ENCODE measurements at places on chromosomes 13 and 19.

DNA sequence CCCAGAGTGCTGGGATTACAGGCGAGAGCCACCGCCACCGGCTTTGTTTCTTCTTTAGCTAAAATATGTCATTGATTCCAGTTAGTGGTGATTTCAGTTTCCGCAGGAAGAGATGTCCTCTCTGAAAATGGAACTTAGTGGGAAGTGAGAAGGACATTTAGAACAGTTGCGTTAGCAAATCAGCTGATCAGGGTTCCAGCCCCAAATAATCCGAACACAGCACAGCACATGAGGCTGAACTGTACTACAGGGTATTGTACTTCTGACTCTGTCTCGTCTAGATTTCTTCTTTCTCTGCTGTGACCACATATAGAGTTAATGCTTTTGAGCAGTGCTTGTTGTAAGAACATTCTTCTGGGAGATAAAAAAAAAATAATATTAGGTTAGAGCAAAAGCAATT, 314.4 kb downstream of the MYO16 start:
- no peak for DNase-seq

DNA sequence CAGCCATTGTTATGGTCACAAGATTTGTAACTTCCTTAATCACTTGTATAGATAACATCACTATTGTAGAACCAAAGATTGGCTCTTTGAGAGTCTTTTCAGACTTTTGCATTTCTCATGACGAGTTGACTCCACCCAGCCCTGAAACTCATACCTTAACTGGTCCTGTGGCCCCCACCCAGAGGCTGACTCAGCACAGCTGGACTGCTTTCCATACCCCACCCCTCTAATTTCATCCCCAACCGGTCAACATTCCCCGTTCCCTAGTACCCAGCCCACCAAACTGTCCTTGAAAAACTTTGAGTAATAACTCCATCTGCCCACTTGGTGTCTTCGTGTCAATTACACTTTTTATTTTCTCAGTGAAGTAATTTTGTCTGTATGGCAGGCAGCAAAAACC, 32.1 kb upstream of the SLITRK1 start:
- no peak for DNase-seq

DNA sequence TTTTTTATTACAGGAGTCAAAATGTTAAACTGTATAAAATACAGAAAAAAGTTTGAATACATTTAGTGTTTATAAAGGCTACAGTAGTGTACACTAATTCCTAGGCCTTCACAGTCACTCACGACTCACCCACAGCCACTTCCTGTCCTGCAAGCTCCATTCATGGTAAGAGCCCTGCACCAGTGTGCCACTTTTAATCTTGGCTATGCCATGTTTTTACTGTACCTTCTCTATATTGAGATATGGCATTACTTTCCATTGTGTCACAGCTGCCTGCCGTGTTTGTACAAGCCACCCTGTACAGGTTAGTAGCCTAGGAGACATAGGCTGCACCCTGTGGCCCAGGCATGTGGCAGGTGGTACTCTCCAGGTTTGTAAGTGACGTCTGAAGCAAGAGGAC, 32.1 kb downstream of the C1QTNF9 start:
- no peak for DNase-seq

DNA sequence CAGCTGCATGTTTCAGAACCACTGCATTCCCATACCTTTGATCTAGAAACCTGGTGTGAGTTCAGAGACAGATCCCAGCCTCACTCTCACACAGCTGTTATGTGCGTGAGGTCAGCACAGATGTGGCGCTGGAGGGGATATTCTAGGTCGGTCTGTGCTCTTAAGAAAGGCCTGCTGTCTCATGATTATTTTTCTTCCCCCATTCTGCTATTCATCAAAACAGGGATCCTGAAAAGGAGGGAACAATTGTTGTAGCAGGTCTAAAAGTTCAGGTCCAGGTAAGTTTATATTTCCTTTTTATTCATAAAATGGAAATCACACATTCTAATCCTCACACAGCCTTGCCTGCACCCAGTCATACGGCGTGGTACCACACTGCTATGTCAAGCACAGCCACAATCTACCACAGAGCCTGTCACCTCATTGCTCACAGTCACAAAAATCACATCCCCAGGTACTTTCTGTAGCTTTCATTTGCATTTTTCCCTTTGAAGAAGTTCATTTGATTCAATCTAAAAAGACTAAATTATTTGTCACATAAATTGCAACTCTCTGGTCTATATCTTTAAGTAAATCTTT, 867 bp downstream of the ZNF546 start:
- peak; percentile 14 for DNase-seq

GRCh38 chr13:99312493-99312883, 5.3 kb upstream of the GPR183 start:
- DNase-seq = peak; percentile 94

- DNase-seq = no peak
These were observed 60.9 kb upstream of the RANBP3 start for GRCh38 chr19:6038634-6039405.

DNA sequence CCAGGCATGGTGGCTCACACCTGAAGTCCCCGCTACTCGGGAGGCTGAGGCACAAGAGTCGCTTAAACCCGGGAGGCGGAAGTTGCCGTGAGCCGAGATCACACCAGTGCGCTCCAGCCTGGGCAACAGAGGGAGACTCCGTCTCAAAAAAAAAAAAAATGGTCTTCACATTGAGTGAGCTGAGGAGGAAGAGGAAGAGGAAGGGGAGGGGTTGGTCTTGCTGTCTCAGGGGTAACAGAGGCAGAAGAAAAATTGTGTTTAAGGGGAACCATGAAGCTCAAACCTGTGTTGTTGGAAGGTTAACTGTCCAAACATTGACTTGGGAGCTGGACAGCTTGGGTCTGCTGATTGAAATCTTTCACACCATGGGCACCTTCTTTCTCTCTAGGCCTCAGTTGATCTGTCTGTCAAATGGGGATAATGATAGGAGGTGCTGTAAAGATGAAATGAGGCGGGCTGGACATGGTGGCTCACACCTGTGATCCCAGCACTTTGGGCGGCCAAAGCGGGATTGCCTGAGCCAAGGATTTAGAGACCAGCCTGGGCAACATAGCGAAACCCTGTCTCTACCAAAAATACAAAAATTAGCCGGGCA, 9.8 kb upstream of the SLC44A2 start:
- no peak for DNase-seq

DNA sequence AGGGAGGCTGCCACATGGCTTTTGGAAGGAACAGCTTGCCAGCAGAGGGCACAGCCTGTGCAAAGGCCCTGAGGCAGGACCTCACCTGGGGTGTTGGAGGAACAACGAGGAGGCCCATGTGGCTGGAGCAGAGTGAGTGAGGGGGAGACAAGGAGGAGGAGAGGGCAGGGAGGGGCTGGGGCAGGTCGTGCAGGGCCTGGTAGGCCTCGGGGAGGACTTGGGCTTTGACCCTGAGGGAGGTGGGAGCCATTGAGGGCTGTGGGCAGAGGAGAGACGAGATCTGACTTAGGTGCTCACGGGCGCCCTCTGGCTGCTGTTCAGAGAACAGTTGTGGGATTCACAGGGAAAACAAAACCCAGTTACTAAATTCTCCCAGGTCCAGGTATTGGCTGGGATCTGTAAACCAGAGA, 25.2 kb downstream of the ZNRF4 start:
- no peak for DNase-seq

GRCh38 chr13:48500652-48501197, 32.2 kb downstream of the RCBTB2 start:
- peak; percentile 84 for DNase-seq

GRCh38 chr13:95833719-95834118, 156.8 kb downstream of the DNAJC3 start:
- peak; percentile 18 for DNase-seq

GRCh38 chr13:110756219-110756631, 42.7 kb downstream of the ING1 start:
- peak; percentile 72 for DNase-seq

- no peak for DNase-seq
These were observed 219.4 kb downstream of the KLF5 start for GRCh38 chr13:73278186-73278585.

DNA sequence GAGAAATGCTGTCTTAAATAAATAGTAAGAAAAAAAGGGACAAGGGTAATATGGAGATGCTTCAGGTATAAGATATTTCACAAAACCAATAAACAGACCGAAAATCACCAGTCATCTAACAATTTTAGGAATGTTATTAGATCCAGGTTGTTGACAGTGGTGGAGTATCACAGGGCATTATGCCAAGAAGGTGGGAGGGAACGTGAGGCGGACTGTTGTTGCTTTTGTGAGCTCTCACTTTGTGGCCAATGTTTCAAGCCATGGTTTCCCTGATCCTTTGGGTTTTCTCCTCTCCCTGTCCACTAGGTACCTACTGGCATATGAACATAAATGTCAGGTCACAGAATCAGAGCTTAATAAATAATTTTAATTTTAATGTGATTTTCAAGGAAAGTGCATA, 790.3 kb upstream of the SLITRK1 start:
- DNase-seq = no peak

GRCh38 chr13:29849071-29849631, 1.3 kb downstream of the UBL3 start:
- DNase-seq = peak; percentile 32

DNA sequence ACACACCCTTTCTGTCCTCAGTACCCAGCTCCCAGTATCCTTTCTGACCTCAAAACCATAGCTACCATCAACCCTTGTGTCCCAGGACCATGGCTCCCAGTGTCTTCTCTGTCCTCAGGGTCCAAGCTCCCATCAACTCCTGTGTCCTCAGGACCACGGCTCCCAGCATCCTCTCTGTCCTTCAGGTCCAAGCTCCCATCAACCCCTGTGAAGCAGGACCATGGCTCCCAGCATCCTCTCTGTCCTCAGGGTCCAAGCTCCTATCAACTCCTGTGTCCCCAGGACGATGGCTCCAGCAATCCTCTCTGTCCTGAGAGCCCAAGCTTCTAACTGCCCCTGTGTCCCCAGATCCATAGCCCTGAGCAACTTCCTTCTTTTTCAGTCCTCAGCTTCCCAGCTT, 1.7 kb upstream of the CADM4 start:
- DNase-seq = no peak

GRCh38 chr19:7674010-7675005, 2.6 kb upstream of the MCEMP1 start:
- DNase-seq = peak; percentile 22

DNA sequence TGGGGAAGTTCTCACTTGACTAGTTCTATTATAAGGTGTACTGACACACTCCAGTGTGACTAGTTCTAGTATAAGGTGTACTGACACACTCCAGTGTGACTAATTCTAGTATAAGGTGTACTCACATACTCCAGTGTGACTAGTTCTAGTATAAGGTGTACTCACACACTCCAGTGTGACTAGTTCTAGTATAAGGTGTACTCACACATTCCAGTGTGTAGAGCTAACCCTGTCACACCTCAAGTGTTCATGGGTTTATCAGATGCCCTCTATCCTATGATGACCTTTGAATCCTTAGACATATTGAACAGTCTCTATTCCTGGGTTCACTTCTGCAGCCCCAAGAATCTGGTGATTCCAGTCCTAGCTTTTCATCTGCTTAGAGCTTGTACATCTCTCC, 54.6 kb upstream of the MYO16 start:
- DNase-seq = no peak

- DNase-seq = no peak
These were observed 3.4 kb upstream of the ZSCAN4 start for GRCh38 chr19:57665261-57665806.

DNA sequence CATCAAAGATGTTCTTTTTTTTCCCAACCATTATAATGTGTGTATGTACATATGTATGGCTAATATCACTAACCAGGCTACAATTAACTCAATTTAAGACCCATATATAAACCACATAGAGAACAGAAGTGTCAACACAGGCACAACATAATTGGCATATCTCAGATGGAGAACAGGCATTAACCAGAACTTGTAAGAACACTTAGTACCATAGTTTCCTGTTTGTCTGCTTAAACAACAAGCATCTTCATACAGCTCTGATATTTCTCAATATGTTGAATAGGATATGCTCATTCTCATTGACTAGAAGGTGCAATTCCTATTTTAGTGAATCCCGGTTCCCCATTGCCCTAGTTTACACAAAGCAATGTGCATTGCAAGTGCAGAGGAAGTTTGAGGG, 116.9 kb upstream of the EDNRB start:
- DNase-seq = no peak

- no peak for DNase-seq
These were observed 429 bp upstream of the ZNF225 start for GRCh38 chr19:44112802-44113137.

DNA sequence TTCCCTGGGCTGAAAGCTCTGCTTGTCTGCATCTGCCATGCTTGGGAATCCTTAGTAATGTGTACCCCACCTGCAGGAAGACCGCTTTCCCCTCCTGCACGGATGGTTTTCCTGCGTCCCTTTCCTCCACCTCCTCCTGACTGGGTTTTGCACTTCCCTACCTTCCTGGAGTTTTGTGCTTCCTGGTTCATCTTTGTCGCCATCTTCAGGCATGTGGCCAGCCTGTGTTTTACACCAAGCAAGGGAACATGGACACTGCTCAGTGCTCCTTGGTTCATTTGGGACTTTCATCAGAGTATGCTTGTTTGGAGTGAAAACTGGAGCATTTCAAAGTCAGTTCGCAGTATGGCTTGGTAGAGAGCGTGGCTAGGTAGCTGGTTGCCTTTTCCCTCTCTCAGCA, 30.7 kb downstream of the ERICH6B start:
- DNase-seq = no peak

DNA sequence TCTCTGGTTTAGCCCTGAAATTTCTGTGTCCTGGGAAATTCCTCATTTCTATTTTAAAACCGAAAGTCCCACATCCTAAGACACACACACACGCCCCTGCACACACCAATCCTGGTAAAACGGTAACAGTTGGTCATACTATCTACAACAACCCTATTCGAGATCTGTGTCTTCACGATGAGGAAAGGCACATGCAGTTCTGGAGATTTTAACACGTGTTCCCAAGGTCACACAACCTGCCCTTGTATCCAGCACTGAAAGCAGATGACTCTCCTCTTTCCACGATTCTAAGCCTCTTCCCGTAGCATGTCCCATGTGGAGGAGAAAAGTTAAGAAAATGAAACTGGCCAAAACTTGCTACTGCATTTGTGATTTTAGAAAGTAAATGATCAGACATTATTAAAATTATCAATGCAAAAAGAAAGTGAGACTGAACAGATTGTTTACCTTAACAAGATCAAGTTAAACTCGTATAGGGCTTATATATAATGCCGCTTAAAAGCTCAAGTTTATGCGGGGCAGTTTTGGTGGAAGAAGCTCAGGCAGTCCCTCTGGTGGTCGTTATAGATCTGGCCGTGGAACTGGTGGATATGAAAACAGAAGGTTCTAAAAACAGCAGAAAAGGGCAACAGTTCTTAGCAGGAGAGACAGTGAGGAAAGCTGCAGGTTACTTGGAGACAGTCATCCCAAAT, 32.7 kb downstream of the VSTM1 start:
- DNase-seq = no peak

GRCh38 chr19:2254064-2254872, 1.9 kb downstream of the JSRP1 start:
- no peak for DNase-seq

All from astrocyte (in vitro differentiated cells and primary cell).